GM23248 (cell line): ENCODE measurements at places on chromosomes 5 and 9.
A peak's percentile ranks its signal among the peaks of the same experiment; 100 is the strongest.

GRCh38 chr5:33588654-33589372 is 148.0 kb downstream of the TARS1 start:
- DNase-seq = no peak

GRCh38 chr5:16784088-16784487 is 152.0 kb downstream of the MYO10 start:
- peak; percentile 82 for DNase-seq

DNA sequence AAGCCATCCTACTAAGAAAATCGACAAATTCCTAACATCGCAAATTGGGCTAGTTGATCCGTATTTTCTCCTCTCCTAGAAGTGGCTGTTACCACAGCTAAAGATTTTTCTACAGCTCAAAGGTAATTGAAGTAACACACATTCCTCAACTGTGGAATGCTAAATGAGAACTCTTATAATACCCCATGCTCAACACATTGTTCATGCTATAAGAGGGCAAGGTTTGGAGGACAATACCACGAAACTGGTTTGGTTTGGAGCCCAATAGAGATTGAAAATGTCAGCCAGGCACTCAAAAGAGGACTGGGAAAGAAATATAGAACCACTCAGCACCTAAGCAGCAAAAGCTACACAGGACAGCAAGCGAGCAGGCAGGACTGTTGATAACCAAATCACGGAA is 10.1 kb downstream of the TXN start:
- no peak for DNase-seq

DNA sequence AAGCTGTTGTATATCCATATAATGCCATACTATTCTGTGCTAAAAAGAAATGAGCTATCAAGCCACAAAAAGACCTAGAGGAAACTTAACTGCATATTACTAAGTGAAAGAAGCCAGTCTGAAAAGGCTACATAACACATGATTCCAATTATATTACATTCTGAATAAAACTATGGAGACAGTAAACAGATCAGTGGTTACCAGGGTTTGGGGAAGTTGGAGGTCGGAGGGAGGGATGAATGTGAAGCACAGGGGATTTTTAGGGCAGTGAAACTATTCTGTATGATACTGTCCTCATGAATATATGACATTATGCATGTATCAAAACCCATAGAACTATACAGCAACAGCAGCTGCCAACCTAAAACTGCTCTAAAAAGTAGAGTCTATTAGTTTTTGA is 5.6 kb upstream of the RFK start:
- DNase-seq = no peak

GRCh38 chr9:104869811-104870210 is 58.1 kb downstream of the ABCA1 start:
- peak; percentile 46 for DNase-seq

DNA sequence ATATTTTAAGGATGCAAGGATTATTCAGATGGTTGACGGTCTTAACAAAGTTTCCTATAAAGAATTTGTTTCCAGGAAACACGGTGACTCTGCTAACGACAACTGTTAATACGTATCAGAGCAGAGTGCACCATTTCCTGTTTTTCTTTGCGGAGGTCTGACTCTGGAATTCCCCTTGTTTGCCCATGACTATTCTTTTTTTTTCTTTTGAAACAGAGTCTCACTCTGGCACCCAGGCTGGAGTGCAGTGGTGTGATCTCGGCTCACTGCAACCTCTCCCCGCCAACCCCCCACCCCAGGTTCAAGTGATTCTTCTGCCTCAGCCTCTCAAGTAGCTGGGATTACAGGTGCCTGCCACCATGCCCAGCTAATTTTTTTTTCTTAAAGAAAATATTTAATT is 115.9 kb downstream of the CDC42SE2 start:
- no peak for DNase-seq

DNA sequence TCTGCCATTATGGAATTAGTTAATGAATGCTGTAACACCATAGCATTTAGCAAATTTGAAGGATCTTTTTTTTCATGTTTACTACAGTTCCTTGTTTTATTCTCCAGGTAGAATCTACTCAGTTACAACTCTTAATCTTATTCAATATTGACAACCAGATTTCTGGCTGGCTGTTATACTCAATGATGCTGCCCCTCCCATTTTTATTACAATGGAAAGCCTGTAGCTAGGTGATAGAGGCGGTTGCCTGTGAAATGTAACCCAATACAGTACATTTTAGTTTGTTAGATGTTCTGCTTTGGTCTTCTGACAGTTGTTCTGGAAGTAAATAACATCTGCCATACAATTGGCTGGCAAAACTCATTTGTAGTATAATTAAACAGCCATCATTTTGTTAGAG is 294.2 kb downstream of the DMRTA1 start:
- no peak for DNase-seq

DNA sequence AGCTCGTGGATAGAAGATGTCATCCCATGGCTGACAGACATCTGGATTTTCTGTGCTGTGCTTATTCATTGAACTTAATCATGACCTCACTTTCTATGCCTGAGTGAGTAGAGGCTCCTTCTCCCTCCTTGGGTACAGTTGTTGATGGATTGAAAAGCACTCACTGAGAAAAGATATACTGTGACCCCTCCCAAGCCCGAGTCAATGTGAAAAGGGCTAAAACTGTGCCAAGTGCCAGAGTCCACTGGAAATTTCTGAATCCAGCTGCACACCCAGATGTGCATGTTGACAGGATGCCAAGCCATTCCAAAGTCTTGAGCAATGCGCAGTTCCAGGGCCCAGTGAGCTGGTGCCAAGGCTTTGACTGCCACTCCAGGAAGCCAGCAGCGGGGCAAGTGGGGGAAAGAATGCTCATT is 473.0 kb downstream of the NTRK2 start:
- DNase-seq = no peak

- no peak for DNase-seq
These were observed 713.6 kb downstream of the TLE4 start for GRCh38 chr9:80285326-80285725.

- no peak for DNase-seq
These were observed 80.5 kb downstream of the PLPP1 start for GRCh38 chr5:55454282-55454681.

- DNase-seq = no peak
These were observed 169.7 kb downstream of the MPDZ start for GRCh38 chr9:13109781-13110180.

- no peak for DNase-seq
These were observed at the start of gene IFNA2 for GRCh38 chr9:21385131-21385670. IFNA2 (minus strand) TSS chr9:21385398; CDS start chr9:21385329, 69 bp downstream.

DNA sequence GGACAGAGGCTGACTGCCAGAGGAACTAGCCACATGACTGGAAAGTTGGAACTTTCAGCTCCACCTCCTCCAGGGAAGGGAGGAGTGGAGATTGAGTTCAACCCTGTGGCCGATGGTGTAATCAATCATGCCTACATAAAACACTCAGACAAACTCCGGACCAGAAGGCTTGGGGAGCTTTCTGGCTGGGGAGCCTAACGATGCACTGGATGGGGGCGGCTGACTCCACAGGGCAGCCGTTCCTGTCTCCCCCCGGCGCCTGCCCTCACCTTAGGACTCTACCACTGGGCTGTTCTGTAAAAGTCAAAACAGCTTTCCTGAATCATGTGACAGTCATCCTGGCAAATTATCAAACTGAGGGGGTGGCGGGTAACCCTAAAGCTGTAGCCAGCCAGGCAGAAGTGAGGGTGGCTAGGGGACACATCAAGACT is 58.0 kb downstream of the GOLM1 start:
- DNase-seq = peak; percentile 68
